ENCODE measurements at places on chromosomes 3 and 15.

- DNase-seq: peak; percentile 8
Observed at GRCh38 chr3:106341586-106342162, 472.9 kb upstream of the CBLB start.

GRCh38 chr3:124685481-124685880 lies 44.8 kb upstream of the UMPS start:
- DNase-seq: peak; percentile 75

DNA sequence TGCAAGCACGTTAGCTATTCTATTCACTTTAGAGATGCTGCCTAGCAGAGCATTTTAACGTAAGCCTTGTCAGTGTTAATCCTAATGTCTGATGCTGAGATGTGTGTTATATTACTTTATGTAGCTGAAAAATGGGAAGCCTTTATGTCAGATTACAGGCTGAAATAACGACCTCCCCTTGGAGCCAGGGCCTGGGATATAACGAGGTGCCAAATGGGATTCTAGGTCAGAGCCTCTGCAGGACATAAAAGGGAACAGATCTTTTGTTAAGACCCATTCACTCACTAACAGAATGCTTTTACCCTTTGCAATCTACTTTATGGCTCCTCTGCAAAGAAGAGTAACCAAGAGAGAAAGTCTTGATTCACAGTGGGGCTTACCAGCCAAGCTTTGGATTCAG lies 815.5 kb upstream of the CFAP20DC start:
- DNase-seq: no peak

GRCh38 chr15:83208367-83208661 lies 691 bp upstream of the HDGFL3 start:
- peak; percentile 17 for DNase-seq

DNA sequence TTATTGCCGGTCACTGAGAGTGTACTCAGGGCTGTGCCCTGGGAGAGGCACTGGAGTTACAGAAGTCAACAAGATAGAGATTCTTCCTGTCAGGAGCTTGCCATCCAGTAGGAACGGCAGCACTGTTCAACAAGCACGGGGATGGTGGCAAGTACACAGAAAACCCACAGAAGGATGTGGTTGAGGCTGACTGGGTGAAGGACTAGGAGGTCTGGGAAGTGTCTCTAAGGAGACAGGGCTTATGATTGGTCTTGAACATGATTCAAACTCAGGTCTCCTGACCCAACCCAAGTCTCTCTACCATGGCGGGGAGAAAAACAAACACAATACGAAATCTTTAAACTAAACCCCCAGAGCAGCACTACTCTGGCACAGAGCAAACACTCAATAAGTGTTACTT lies 37.6 kb downstream of the ERICH6 start:
- DNase-seq: no peak

DNA sequence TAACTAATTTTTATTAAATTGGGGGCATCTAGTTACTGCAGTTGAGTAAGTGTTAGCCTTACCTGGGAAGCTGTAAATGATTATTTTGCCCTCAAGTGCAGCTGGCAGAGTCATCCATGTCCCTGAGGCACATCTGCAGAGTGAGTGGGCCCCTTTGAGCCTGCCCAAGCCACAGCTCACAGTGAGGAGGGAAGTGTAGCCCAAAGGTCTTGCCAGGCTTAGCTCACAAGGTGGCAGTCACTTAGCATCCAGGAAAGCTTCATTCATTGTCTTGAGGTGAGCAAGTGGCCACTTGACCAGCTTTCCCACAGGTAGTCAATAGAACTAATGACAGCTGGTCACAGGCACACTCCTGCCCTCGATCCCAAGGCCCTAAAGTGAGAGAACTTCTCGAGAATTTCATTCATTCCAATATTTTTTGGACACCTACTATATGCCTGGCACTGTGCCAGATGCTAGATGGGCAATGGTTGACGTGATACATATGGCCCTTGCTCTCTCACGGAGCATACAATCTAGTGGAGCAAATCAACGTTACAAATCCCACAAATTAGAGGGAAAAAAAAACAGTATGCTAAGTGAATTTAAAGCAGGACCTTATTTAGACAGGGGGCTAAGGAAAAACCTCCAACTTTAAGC lies 163.3 kb upstream of the IL12A start:
- no peak for DNase-seq

GRCh38 chr3:134985864-134986715 lies 191.0 kb downstream of the EPHB1 start:
- DNase-seq: peak; percentile 48

GRCh38 chr15:93382200-93382820 lies 293.3 kb upstream of the RGMA start:
- no peak for DNase-seq

DNA sequence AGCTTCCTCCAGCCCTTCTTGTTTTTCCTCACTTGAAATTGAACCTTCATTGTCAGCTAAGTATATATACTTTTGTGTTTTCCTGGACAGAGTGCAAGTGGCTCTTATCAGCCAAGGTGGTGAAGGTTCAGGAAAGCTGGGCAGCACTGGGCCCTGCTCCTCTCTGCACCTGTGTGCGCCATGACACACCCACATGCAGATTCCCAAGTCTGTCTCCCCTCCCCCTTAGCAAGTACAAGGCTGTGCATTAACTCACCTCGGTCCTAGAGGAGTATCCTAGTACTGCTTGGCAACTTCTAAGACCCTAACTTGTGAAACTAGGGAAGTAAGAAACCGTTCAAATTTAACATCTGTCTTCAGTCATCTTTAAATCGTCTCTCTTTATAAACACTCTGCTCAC lies 85.8 kb downstream of the SLC49A4 start:
- DNase-seq: no peak

DNA sequence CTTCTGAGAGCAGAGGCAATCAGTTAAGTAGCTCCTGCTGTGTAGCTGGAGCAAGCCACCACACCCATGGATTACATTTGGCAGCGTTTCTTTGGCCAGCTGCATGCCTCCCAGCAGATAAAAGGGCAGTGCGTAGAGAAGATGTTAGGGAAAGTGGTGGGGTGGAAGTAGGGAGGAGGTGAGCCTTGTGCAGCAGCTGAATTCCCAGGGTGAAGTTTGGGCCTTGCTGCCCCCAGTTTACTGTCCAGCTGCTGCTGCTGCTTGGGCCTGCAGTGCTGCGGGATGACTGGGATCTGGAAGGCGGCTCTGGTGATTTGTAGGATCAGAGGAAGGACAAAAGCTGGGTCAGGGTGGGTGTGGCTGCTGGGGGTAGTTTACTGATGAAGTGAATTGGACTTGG lies 318.7 kb upstream of the C2CD4B start:
- peak; percentile 61 for DNase-seq

- DNase-seq: no peak
Observed at GRCh38 chr3:127692501-127693335, 20.0 kb downstream of the ABTB1 start.

- no peak for DNase-seq
Observed at GRCh38 chr15:82864967-82865366, 55.5 kb downstream of the WHAMM start.

GRCh38 chr3:39962581-39962980 lies 153.2 kb downstream of the MYRIP start:
- DNase-seq: peak; percentile 66

DNA sequence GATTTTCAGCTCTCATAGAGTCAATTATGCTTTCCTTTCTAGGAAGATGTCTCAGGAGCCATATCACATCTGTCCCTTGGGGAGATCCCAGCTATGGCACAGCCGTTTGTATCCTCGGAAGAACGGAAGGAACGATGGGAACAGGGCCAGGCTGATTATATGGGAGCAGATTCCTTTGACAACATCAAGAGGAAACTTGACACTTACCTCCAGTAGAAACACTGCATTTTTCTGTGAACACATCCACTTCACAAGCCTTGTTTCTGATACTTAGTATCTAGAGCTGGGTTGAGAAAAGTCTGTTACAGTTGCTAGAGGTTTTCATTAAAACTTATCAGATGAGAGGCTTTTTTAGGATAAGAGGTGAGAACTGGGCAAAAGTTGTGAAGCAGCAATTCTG lies 35.4 kb downstream of the GYG1 start:
- DNase-seq: no peak

DNA sequence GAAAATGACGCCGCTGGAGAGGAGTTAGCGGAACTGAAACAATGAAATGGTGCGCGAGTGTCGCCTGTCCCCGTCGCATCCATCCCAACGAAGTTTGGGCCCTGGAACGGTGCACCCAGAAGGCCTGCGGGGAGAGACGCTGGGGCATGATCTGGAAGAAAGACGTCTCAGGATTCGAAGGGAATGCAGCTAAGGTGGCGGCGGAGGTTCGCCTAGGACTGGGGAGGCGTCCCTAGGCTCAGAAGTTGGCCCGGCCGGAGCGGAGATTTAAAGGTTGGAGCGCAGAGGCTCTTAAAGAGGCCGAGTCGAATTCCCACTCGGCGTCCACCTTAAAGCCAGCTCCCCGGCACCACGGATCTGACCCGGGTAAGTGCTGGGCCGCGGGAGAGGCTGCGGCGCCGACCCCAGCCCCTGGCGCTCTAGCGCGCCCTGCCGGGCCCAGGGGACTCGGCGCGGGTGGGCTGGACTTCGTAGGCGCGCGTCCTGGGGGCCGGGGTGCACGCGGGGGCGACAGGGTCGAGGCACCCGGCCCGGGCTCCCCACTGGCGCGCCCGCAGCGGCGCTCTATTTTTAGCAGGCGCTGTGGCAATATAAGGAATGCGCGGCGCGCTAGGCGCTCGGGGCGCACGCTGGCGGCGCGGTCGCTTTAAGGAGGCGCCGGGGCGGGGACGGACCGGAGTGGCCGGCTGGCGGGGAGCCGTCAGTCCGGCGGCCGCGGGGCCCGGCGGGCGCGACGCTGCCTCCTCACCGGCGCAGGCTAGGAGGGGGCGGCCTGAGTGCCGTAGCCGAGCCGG lies at the start of gene MRAS:
TSS of gene MRAS (plus strand) at position 620 of the 794 bp plus-strand sequence. CDS start 24,305 bp downstream, outside the sequence.
- DNase-seq: peak; percentile 95

DNA sequence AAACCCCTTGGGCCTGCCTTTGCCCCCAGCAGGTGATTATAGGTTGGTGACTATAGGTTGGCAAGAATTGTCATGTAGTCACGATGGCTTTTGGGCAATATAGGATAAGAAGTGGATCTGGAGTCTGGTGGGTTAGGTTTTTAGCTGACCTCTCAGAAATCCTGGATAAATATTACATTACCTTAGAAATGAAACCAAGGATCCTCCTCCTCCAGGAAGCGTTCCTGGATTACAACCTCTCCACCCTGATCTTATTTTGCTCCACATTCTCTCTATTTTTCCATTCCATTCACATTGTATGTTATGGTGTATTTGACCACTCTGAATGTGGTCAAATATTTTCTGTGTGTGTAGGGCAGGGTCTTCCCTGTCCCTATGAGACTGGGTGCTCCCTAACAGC lies 82.3 kb downstream of the SEMA5B start:
- DNase-seq: no peak

- no peak for DNase-seq
Observed at GRCh38 chr15:99106417-99107220, 1.7 kb downstream of the SYNM start.

- peak; percentile 77 for DNase-seq
Observed at GRCh38 chr3:48634661-48635221, 520 bp downstream of the SLC26A6 start.

DNA sequence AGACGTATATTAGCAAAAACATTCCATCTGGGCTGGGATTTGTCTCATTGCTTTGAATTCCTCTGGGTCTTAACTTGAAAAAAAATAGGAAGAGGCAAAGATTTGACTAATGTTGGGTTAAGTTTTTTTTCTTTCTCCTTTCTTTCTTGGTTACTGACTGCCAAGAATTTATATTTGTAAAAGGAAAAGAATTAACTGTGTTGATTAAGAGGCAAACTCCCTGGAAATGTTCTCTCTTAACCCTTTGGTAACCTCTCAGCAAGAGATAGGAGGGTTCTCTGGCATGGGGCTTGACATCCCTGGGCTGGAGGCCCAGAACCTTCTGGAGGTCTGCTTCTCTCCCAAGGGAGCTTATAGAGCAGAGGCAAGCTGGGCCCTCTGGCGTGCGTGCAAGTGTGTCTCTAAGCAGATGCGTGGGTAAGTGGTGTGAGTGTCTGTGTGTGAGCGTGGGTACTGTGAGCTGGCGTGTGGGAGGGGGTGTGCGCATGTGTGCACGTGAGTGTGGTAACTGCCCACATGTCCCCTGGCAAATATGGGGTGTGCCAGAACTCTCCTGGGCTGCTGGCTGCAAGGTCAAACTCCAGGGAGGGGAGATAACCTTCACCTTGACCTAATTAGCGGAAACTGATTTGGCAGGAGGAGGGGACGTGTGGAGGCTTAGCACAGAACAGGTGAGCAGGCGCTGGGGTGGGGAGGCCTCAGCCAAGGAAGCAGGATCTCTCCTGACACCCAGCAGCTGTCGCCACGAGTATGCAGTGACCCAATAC lies 49.4 kb upstream of the MAGEF1 start:
- DNase-seq: peak; percentile 50

GRCh38 chr15:57375827-57376695 lies at the start of gene CGNL1:
Gene CGNL1, plus strand, starts transcription at chr15:57376505. Its CDS starts 61,495 bp downstream, at chr15:57438000.
- DNase-seq: peak; percentile 71

GRCh38 chr3:52502808-52503350 lies 7.7 kb downstream of the STAB1 start:
- DNase-seq: no peak

- peak; percentile 95 for DNase-seq
Observed at GRCh38 chr3:138915503-138916498, 31.1 kb downstream of the FOXL2 start.

DNA sequence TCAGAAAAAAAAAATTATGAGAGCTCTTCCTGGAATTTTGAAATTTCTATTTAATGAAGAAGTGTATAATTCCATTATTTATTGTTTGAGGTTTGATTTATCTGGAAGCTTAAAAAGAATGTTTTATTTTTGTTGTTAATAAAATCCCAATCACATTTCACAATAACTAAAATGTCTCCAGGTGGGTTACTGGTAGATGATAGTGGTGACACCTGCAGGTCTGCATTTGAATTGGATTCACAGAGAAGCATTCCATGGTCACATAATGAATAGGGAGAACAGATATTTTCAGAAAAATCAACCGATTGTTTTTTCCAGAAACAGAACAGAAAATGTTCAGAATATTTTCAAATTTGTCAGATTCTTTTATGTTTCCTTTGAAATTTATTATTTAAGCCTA lies 48.3 kb downstream of the ASB7 start:
- DNase-seq: no peak

GRCh38 chr15:70584838-70585706 lies 178.3 kb downstream of the UACA start:
- DNase-seq: no peak

DNA sequence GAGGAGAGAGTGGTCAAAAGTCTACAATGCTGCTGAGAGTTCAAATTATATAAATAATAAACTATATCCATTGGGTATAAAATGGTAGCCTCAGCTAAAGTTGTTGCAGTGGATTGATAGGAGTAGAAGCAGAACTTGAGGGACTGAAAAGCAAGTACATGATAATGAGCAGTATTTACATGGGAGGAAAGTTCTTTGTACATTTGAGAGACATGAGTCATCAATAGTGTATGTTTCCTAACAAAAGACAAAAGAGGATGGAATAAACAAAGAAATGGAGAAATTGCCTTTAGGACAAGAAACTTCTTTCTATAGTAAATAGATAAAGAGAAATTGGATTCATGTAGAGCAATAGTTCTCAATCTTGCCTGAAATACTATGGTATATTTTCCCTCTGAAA lies 110.0 kb upstream of the PLSCR5 start:
- DNase-seq: peak; percentile 50

All from GM23248 (cell line).